ENCODE measurements at places on chromosomes 3 and 15.

DNA sequence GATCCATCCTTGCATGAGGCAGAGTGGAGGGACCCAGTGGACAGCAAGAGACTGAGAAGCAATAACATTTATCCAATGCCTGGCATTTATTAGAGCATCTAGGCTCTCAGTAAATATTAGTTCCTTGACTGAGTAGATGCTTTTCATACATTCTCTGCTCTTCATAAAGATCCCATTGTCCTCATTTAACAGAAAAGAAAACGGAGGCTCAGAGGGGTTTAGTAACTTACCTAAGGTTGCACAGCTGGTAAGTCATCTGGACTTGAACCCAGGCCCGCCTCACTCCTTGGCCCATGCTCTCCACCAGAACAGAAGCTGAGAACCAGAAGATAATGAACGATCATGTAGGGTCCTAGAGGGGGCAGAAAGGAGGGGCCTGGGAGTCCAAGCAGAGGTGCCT lies 52.2 kb upstream of the SEC22A start:
- no peak for DNase-seq

DNA sequence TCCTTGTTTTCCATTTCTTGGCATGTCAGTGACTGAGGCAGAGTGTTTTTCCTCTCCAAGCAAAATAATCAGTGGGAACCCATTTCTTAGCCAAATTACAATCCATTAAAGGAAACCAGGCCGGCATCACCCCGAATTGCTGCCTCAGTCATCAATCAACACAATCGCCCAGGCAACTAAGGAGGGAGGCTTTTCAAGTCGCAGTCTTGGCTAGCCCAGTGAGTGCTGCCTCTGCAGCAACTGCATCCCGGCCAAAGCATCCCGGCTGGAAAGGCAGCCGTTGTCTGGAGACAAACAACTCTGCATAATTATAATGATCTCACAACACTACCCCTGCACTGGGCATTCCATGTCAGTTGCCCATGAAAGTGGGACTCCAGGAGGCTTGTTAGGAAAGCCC lies 213.5 kb upstream of the PRICKLE2 start:
- DNase-seq: no peak

- no peak for DNase-seq
Measured at GRCh38 chr3:193165431-193166120, 75.4 kb upstream of the PLAAT1 start.

GRCh38 chr15:63626955-63627354 lies 29.8 kb downstream of the FBXL22 start:
- DNase-seq: no peak

- no peak for DNase-seq
Measured at GRCh38 chr15:89768071-89768500, 8.0 kb upstream of the MESP2 start.
